ENCODE measurements at places on chromosomes 5 and 9.
A peak's percentile ranks its signal among the peaks of the same experiment; 100 is the strongest.

- no peak for DNase-seq
Observed at GRCh38 chr5:171579976-171580411, 160.5 kb downstream of the FGF18 start.

DNA sequence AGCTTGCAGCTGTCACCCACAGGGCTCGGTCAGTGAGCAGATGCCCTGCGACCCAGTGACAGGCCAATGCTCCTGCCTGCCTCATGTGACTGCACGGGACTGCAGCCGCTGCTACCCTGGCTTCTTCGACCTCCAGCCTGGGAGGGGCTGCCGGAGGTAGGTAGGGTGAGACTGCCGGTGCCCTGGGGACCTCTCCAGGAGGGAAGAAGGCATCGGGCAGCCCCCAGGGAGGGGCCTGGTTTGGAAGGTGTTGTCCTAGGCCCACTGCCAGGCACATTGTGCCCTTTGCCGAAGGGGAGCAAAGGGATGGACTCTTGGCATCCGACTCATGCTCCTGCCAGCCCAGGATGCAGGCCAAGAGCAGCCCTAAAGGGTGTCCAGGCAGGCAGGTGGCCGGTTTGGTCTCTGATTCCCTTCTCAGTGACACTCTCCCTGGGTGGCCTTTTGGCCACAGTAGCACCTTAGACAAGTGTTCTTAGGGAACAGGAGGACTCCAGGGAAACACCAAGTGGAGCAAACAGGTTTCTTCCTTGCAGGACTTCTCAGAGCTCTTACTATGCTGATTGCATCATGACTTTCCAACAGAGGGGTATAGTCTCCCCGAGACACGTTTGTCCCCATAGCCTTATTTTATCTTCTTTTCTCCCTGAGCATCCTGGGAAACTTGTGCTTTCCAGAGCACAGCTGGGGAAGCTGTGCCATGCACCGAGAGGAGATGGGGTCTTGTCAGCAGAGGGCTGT lies 28.1 kb upstream of the AIF1L start:
- no peak for DNase-seq

- no peak for DNase-seq
Observed at GRCh38 chr9:16626577-16627130, 243.8 kb downstream of the BNC2 start.

DNA sequence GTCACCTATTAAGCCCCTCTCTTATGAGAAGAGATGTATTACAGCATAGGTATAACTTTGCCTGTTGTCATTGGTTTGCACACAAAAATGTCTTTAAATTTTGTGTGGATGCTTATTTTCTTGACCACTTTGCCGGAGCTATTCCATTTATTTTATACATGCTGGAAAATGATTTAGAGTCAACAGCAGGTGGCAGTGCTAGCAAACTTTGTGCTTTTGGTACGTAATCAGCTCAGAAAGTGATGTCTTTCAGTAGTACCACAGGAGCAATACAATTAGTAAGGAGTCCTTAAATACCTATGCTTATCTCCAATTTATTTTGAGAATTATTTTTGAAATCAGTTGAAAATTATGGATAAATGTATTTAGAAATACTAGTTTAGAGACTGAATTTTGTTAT lies 19.8 kb upstream of the NUDT12 start:
- peak; percentile 72 for DNase-seq

GRCh38 chr5:111432883-111433536 lies 79.3 kb downstream of the STARD4 start:
- no peak for DNase-seq

DNA sequence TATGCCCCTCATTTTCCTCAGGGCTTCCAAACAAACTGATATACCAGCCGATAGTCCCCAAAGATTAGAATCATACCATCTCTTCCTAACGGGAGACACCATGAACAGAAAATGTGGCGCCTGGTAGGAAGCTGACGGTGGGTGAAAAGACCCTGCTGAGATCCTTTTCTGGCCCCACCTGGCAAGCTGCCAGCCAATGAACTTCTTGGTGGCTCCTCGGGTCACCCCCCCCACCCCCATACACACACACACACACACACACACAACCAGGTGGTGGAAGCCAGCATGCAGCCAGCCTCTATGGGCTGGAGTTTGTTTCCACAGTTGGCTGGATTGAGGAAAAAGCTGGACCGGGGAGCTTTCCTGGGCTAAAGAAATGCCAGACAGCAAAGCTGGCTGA lies 4.8 kb upstream of the CCIN start:
- no peak for DNase-seq

- DNase-seq: no peak
Observed at GRCh38 chr5:112304743-112305142, 114.3 kb downstream of the EPB41L4A start.

GRCh38 chr9:78725503-78725902 lies 428.6 kb downstream of the PSAT1 start:
- no peak for DNase-seq

DNA sequence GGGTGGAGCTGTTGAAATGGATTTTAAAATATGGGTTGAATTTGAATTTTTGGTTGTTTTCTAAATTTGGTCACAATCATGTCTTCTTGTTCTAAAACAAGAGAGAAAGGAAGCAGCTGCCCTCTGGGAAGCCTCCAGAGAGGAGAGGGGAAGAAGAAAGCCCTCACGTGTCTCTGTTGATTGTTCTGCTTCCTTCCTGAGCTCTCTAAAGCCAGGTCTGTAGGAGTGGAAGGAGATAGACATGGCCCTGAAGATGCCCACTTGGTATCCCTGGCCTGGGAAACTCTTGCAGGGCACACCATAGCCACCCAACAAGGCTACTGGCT lies 59.6 kb downstream of the GALNT12 start:
- DNase-seq: no peak

DNA sequence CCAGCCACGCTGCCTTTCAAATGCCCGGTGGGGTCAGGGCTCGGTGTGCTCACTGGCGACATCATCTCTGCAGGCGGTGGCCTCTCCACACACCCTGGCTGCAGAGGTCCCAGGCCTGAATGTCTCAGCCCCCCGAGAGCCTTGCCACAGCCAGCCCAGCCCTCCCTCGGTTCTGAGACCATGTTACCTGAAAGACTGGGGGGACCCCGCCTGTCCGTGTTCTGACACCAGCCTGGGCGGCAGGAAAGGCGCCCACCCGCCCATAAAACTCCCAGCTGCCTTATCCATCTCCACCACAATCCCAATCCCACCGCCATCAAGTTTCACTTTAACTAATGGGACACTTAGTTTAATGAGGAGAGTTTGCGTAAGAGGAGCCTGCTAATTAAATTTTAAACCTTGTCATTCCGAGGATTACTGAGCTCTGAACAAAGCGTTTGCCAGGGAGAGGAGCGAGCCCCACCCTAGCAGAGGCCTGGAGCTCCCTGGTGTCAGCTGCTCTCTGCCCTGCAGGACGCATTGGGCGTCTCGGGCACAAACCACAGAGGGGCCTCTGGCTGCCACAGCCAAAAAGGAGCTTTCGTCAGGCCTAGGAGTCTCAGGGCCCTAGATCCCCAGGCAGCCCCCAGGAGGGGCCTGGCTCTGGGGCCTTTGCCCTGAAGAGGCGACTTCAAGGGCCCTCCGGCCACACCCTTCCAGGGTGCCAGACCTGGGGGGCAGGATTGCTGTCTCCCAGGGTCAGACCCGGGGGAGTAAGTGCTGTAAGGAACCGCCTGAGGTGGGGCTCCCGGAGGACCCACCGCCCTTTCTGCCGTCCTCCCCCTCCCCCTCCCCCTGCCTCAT lies 15.3 kb downstream of the LHX3 start:
- DNase-seq: peak; percentile 45

DNA sequence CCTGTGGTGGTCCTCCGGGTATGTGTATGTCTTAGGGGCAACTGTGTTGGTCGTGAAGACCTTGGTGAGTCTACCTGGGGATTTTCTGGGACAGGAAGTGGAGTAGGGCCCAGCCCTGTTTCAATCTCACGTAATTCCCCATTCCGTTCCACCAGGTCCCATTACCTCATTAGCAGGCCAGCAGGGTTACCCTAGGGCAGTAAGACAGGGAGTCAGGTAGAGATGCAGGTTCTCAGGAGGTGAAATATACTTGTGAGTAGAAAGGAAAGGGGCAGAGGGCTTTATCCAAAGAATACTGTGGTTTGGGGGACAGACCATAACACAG lies 56.5 kb downstream of the MACROH2A1 start:
- no peak for DNase-seq
